ENCODE measurements at places on chromosomes 12 and 14.
A peak's percentile ranks its signal among the peaks of the same experiment; 100 is the strongest.

DNA sequence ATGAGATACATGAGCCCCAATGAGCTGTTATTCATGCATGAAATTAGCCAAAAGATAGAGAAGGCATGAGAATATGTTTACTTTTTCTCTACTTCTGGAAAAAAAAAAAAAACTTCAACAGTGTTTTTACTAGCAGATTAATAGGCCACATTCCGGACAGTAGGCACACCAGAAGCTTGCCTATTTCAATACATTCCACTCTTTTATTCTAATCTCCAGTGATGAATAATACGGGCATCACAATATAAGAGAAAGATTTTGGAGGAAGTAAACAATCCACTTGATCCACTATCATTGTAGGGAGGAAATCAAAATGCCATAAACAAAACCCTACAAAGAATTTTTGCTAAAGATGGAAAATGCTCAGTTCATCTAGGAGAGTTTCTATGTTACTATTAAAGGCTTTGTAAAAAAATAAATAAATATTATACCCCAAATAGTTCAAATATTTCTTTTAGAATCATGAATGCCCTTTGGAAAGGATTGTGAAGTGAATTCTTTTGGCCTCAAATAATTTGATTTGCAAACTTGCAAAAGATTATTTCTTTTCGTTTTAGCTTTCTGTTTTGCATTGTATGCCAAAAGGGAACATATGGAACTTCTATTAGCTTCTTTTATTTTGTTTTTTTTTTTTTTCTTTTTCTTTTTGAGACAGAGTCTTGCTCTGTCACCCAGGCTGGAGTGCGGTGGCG is 232.6 kb downstream of the EPS8 start:
- DNase-seq = no peak

GRCh38 chr14:95467657-95468056 is 48.8 kb downstream of the SYNE3 start:
- no peak for DNase-seq

GRCh38 chr14:94754391-94754942 is 15.4 kb downstream of the GSC start:
- DNase-seq = no peak

DNA sequence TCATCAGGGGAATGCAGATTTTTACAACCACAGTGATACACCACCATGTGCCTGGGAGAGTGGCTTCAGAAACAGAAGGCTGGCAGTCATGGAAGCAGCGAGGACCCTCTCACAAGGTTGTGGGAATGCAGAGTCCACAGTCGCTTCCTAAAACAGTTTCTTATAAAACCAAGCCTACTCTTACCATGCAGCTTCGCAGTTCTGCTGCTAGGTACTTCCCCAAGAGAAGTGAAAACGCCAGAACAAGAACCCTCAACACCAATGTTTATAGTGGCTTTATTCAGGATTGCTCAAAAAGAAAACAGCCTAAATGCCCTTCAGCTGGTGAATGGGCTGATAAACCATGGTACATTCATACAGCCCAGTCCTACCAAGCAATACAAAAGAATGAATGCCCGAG is 87.2 kb downstream of the DDX51 start:
- no peak for DNase-seq

DNA sequence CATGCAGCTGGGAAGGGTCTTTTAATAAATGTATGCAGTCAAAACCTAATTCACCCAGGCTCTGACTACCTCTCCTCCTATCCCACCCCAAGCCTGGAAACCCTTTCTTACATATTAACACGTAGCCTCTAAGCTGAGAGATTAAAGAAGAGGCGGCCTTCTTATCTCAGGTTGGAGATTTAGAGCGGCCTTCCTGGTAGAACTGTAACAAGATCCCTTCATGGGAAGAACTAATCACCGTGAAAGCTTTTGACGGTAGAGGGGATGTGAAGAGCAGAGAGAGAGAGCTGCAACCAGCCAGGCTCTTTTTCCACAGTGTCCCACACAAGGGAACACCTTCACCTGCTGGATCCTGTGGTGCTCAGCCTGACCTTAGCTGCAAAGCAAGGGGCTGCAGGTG is 367.4 kb downstream of the MED13L start:
- no peak for DNase-seq

- DNase-seq = no peak
These were observed 19.7 kb upstream of the BEGAIN start for GRCh38 chr14:100606687-100607610.

GRCh38 chr12:53594897-53595615 is 31.1 kb downstream of the ATF7 start:
- no peak for DNase-seq

- DNase-seq = no peak
These were observed 23.7 kb downstream of the FNTB start for GRCh38 chr14:65010211-65010931.

- DNase-seq = no peak
These were observed 36.5 kb downstream of the LEMD3 start for GRCh38 chr12:65205886-65206285.

GRCh38 chr14:89566644-89567415 is 149.8 kb upstream of the FOXN3 start:
- no peak for DNase-seq

- no peak for DNase-seq
These were observed 48.7 kb downstream of the ACADS start for GRCh38 chr12:120774169-120774916.

DNA sequence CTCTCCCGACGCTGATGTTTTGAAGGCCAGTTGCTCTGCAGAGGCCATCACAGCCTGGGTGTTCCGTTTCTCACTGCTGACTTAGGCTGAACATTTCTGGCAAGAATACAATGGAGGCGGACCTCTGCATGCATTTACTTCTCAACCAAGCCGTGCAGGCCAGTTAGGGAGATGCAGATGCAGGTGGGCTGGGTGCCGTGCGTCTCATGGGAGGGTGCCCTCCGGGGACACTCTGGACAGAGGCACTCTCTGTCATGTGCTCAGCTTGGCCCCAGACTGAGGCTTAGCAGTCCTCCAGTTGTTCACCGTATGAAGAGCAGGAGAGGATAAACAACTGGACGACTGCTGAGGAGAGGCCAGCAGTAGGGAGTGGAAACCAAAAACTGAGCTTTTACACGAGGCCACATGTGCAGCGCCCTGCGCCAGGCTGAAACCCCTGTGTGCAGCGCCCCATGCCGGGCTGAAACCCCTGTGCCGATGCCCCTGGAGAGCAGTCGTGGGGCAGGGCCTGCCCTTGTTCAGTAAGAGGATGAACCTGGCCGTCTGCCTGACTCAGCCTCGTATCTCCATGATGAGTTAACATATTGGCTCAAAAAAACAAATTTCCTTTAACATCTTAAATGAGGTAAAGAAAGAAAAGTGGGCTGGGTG is 32.3 kb downstream of the DDX51 start:
- DNase-seq = no peak

DNA sequence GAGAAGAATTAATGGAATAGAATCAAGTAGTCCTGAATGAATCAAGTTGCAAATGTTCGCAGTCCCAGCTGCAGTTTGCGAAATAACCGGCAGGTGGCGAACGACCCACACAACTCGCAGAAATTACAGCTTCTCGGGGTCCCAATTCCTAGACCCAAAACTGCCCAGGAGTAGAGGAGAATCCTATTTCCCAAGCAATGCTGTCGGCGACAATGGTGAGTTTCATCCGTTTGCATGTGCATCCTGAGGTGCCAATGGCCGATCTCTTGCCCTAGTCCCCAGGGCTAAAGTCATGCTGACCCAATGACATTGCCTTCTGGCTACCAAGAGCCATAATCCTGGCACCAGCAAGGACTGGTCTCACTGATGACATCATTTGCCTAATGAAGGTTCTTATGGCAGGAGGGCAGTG is 8.5 kb upstream of the ASCL1 start:
- peak; percentile 66 for DNase-seq

DNA sequence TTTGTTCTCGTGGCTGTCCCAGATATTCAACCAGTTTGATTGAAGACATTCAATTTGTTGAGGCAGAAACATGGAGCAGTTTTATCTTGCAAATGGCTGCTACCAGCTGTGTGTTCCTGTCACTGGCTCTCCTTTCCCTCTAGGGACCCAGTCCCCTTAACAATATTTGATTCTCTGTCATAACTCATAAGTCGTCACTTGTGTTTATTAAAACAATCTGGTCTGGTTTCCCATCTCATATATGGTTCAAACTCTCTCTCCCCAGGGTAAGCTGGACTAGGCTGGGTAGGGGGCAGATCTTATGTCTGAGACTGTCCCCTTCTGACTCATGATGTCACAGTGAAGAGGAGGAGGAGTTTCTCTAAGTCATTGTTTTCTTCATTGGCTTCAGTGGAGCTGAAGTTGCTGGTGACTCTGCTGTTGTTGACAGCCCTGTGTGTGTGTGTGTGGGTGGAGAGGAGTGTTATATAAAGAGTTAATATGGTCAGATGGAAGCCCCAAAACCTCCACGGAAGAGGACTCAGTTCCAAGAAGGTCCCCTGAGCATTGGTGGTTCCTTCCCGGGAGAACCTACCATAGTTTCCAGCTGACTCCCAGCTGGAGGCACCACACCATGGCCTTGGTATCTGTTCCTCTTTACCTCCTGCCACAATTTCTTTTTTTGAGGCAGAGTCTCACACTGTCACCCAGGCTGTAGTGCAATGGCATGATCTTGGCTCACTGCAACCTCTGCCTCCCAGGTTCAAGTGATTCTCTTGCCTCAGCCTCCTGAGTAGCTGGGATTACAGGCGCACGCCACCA is 16.1 kb upstream of the GNG2 start:
- DNase-seq = no peak

DNA sequence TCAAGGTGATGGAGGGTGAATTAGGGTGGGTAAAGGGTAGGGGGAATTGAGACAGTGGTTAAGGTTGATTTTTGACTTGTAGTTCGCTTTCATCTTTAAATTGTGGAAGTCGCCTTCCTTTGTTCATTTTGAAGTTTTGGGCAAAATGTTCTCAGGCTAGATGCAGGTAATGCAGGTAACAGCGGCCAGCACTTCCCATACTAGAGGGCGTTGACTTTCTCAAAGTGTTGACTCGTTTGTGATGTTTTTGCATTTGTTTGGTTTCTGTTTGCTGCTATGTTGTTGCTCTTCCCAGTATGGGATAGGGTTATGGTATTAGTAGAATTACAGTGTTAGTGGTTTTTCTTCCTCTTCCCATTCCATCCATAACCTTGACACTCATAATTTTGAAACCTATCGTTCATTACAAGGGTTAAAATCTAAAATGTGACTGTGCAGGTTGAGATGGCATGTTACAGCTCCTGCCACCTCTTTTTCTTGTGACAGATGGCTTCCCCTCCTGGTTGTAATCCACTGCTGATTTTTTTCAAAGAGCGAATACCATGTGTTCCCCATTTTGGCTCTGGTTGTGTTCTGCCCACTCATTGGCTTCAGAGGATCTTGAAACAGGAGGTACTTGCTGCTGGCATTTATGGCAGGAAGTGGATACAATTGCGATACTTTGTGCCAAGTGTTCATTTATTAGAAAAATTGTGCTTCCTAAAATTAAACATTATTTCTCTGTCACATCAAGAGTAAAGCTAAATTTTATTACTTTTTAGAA is 57.1 kb downstream of the ERC1 start:
- no peak for DNase-seq

GRCh38 chr12:55922126-55922525 is 5.6 kb downstream of the PYM1 start:
- DNase-seq = no peak

GRCh38 chr12:11891346-11891745 is 179.4 kb upstream of the BCL2L14 start:
- no peak for DNase-seq

GRCh38 chr14:91398707-91399106 is 18.9 kb downstream of the CCDC88C start:
- no peak for DNase-seq

DNA sequence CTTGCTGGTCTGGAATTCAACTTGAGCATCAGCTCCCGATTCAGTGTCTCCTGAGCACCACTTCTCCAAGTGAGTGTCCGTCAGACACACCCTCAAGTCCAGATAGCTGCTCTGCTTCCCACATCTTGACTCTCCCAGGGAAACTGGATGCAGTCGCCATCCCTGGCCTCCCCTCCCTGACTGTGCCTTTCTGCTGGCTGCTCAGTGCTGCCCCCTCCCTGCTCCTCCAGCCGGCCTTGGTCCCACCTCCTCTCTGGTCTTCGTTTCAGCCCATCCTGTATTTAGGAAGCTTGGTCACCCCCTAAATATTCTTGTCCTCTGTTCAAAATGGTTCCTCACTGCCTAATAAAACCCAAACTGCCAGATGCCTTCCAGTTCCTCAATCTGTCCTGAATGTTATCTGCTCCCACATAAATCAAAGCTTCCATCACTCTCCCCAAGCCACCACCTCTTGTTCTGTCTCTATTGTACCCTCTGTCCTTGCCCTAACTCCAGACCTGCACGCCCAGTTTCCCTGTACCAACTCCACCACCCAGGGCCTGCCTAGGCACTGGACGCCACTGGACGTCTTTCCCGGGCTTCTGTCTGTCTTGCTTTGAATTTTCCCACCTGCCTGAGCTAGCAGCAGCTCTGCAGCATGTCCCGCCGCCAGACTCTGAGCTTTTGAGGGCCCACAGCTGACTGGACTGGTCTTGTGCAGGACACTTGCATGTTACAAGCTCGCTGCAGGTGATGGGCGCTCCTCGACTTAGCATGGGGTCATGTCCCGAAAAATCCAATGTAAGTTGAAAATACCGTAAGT is 33.8 kb downstream of the CCDC92 start:
- no peak for DNase-seq

- no peak for DNase-seq
These were observed 151.6 kb downstream of the SYT1 start for GRCh38 chr12:79016181-79016580.

GRCh38 chr12:47781479-47782371 is 8.7 kb downstream of the SLC48A1 start:
- no peak for DNase-seq

GRCh38 chr12:40864891-40865290 is 172.7 kb downstream of the CNTN1 start:
- no peak for DNase-seq

GRCh38 chr14:54025661-54026060 is 69.0 kb upstream of the BMP4 start:
- DNase-seq = no peak

DNA sequence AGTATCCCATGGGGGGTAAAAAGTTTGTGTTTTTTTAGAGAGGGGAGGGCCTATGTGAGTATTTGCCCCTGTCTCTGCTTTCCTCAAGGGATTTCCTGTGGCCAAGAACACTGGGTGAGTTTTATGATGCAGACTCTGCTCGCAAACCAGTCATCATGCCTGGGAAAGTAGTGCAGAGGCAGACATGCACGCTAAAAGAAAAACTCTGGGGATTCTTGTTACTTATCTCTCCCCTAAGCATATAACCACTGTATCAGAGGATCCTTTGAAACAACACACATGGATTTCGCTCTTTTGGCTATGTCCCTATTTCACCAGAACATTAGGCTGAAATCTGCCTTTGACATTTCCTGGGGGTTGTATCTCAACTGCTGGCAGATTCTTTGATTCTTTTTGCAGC is 1845.8 kb upstream of the SEL1L start:
- DNase-seq = no peak
